ENCODE measurements at places on chromosomes 11 and 22.

- DNase-seq: no peak
Observed at GRCh38 chr22:30747493-30747892, 52.8 kb downstream of the OSBP2 start.

DNA sequence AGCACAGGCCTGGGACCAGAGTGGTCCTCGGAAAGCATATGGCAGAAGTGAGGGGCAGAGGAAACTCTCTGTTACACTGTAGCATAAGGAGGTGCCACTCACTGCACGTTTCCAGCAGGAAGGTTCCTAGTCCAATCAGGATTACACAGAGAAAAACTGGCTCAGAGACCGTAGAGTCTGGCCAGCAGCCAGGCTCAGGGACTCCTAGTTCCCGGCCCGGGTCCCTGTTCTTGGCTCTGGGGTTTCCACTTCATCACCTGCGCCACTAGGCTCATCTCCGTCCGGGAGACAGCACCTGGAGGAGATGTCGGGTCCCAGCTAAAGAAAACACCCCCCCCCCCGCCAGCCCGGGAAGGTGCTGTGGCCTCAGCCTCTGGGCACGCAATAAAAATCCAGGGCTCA is 1.1 kb downstream of the TTLL12 start:
- DNase-seq: no peak

GRCh38 chr11:130873761-130874160 is 42.5 kb downstream of the SNX19 start:
- DNase-seq: no peak

GRCh38 chr11:126354631-126355323 is 709 bp upstream of the ST3GAL4 start:
- no peak for DNase-seq

- no peak for DNase-seq
Observed at GRCh38 chr11:19862091-19862490, 149.5 kb downstream of the NAV2 start.

- DNase-seq: no peak
Observed at GRCh38 chr11:11978098-11978637, 30.3 kb downstream of the DKK3 start.

DNA sequence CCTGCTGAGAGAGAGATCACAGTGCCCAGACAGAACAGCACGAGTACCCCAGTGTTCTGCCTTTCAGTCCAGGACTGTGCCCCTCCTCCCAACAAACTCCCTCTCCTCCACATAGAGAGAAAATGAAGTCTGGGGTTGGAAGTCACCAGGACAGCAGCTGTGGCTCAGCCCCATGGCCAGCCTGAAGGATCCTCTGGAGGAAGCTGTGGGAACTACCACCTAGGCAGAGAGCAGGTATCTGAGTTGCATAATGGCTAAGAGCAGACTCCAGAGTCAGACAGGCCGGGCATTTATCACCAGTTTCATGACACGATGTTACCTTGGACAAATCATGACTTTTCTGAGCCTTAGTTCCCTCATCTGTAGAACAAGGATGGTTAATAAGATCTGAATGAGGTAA is 61.2 kb upstream of the RRAS2 start:
- DNase-seq: no peak

- no peak for DNase-seq
Observed at GRCh38 chr11:46207270-46207669, 70.2 kb upstream of the CREB3L1 start.

- no peak for DNase-seq
Observed at GRCh38 chr11:121372671-121373429, 79.3 kb upstream of the SORL1 start.

GRCh38 chr11:65315204-65315865 is 669 bp downstream of the CDC42EP2 start:
- DNase-seq: no peak

- DNase-seq: no peak
Observed at GRCh38 chr11:47258317-47258902, 614 bp downstream of the NR1H3 start.

DNA sequence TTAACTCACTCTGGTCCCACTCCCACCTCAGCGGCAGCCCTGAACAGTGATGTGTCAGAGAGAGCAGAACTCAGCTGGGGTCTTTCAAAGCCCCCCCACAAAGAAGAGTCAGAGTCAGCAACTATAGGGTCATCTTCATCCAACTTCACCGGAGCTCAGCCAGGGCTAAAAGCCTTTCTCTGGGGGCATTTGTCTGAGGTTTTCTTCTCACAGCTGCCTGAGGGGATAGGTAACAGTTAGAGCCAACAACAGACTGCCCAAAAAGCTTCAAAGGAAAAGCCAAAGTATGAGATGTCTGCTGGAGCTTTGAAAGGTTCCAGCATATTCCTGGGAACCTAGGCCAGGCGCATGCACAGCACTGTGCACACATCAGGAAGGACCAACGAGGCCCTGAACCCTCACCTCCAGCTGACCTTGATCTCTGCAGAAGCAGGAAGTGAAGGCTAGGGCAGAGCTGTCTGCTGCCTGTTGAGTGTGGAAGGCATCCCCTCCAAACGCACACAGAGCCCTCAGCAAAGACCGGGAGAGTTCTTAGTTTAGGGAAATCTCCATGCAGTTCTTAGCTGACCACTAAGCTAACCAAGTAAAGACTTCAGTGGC is 28.1 kb upstream of the COMT start:
- DNase-seq: no peak

DNA sequence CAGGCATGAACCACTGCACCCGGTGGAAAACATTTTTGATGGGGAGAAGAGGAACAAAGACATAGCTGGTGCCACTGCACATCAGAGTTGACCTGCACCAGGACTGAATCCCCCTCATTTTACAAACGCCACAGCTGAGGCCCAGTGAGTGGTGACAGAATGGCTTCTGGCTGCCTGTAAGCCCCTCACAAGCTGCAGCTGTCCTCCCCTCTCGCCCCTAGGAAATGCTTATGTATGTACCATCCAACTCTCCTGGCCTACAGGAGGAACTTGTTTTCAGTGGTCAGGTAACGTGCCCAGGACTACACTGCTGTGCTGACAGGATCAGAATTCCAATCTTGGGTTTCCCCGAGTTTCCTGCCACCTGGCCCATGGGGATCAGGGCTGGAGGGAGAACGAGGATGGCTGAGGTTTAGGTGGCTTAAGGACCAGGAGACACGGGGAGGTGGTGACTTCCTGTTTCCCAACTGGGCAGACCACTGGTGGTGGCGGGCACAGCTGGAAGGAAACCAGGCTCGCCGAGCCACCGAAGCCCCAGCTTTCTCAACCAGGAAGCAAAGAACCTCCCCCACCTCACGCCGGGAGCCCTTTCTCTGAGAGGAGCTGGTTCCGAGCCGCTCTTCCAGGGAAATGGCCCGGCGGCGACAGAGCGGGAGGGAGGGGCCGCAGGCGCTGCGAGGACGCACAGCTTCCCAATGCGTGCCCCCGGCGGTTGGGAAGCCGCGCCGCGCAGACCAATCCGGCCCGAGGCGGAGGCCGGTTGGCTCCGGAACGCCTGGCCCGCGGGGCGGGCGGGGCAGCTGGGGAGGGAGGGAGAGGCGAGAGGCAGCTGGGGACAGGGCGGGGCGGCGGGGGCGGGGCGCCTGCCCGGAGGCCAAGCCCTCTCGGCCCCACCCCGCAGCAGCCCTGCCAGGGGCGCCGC is 1.0 kb upstream of the LRFN4 start:
- DNase-seq: peak; percentile 55

DNA sequence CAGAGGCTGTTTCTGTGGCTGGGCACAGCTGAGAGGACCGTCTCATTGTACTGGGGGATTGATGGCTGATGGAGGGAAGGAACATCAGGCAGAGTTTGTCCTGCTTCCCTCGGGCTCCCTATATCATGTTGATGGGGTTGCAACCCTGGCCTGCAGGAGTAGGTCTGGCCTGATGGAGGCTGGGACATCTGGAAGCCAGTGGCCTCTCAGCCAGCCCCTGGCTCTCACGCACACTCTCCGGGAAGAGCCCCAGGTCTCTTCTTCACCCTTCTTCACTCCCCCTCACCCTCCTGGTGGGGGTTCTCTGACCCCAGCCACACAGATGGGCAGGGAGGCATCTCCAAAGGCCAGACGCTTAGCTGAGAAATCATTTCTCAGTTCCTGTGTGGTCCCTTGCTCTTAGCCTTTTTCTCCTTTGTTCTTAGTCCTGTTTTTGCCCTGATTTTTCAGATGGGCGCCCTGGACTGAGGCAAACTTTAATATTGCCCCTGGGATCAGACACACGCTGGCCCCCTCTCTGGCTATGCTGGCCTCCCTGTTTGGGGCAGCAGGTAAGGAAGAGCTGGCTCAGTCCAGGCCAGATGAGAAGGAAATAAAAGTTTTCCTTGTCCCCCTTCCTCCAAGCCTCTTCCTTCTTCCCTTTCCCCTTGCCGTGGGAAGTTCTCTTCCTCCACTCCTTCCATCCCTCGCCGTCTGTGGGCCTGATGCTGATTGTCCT is 13.9 kb upstream of the ANO1 start:
- no peak for DNase-seq

DNA sequence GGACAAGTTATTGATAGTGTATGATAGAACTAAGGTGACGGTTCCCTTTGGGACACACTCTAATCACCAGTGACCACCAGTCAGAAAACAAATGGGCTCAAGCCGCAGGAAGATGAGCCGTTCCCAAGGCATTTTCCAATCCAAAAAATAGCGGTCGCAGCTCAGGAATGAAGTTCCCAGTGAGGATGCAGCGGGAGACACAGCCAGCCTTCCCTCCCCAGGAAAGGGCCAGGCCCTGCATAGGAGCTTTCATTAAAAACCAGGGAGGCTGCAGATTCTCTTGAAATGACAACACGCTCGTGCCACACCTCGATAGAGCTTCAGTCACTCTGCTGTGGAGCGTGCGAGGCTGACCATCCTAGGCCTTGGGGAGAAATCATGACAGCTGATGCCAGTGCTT is 65.8 kb upstream of the WNT7B start:
- DNase-seq: no peak

- no peak for DNase-seq
Observed at GRCh38 chr22:38032681-38033521, 24.3 kb upstream of the PICK1 start.

GRCh38 chr11:66868726-66869566 is 12.1 kb downstream of the LRFN4 start:
- DNase-seq: peak; percentile 27

GRCh38 chr11:118868659-118869058 is 15.0 kb upstream of the CXCR5 start:
- no peak for DNase-seq

GRCh38 chr11:132093536-132094259 is 723.3 kb downstream of the NTM start:
- DNase-seq: no peak

DNA sequence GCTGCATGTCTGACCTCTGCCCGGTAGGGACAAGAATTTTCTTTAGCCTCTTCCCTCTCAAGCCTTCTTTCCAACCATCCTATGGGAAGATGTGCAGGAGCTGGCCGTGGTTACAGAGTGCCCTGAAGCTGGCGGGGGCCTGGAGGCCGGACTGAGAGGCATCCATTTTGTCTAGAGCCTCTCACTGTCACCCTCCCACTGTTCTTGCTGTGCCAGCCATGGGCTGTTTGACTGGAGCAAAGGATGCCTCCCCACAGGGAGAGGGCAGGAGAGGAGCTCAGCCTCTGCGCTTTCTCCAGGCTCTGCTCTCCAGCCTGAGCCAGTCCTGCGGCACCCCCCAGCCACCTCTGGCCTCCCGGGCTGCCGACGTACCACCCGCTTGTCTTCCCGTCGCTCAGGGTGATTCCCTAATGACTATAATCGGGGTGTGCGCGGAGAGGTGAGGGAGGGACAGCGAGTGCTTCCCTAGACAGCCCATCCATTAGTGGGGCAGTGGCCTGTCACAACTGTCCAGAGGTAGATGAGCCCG is 123.8 kb downstream of the NECTIN1 start:
- DNase-seq: no peak
